ENCODE measurements at places on chromosomes 16 and 17.

- no peak for DNase-seq
These were observed 88.6 kb downstream of the NTN1 start for GRCh38 chr17:9109933-9110332.

DNA sequence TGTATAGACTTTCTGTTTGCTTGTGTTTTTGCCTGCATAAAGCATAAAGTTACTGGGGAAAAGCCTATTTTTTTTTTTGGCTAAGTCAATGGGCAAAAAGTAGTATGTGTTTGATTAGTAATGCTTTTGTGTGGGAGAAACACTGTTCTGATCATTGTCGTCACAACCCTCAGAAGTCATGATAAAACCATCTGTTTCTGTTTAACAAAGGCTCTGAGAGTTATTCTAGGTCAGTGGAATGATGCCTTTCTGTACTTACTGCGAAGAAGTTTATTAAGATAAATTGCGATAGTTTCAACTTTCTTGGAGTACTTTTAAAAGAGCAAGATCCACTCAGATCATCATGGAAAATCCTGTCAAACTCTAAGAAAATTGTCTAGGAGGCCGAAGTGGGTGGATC, 80.9 kb downstream of the PRKCA start:
- no peak for DNase-seq

GRCh38 chr16:49019081-49019633, 262.5 kb downstream of the CBLN1 start:
- DNase-seq, result no peak

DNA sequence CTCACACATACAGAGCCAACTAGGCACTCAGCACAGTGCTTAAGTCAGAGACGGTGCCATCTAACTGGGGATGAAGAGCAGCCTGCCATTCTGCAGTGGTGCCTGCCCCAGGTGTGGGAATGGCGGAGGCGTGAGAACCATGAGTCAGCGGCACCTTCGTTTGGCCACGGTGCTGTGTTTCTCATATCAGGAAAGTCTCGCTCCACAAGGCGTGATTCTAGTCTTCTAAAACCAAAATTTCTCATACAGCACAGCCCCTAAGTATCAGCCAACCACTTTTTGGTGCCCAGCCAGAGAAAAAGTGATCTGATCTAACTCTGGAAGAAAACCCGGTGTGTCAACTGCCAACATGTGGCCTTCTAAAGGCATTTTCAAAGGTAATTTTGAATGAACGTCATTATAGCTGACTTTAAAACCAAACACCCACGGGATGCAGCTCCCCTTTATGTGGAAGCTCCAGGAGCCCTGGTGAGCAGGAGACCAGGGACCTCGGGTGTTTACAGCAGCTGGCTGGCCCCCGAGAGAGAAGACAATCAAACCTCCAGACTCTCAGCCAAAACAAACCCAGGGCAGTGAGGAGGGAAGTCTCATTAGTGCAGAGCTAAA, 54.6 kb downstream of the ABCC12 start:
- DNase-seq, result no peak

GRCh38 chr17:17440010-17440843, 36.6 kb upstream of the MED9 start:
- DNase-seq, result peak; percentile 19

- no peak for DNase-seq
These were observed 13.0 kb downstream of the KATNB1 start for GRCh38 chr16:57748596-57748995.

- no peak for DNase-seq
These were observed 3.3 kb downstream of the MAP2K6 start for GRCh38 chr17:69417545-69418483.

- no peak for DNase-seq
These were observed 14.7 kb upstream of the ZG16 start for GRCh38 chr16:29763326-29763725.

GRCh38 chr17:49964303-49964768, 4.7 kb upstream of the DLX4 start:
- DNase-seq, result no peak

GRCh38 chr17:68248891-68249290, 1.0 kb downstream of the AMZ2 start:
- no peak for DNase-seq

DNA sequence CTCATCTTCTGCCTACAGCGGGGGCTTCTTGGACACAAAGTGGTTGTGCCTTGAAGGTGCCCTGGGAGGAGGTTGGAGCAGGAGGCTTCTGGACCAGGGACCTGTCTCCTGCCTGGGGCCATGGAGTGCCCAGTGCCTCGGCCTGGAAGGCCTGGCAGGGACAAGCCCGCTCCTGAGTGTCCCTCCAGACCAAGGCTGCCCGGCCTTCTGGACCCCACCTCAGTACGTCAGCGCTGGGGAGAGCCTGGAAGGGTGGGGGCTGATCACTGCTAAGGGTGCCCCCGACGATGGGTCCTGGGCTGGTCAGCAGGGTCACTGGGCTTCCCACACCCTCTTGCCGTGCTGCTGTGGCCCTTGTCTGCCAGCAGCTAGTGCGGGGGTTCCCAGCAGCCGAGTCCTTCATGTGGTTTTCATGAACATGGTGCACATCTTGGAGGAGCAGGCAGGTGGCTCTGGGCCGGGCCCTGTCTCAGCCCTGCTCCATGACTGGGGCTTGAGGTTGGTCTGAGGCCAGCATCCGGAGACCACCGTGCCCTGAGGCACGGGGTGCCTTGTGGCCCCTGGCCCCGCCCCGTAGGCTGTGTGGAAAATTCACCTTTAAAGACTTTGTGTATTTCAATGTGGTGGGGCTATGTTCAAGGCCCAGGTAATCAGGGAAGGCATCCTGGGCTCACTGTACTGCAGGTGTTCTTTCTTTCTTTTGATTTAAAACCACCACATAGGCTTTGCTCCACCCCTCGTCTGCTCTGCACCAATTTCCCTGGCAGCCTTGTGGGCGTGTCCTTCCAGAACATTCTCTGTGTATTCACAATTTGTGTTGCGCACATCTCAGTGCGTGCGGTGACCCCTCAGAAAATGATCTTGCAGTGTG, 22.4 kb downstream of the MGRN1 start:
- no peak for DNase-seq

- no peak for DNase-seq
These were observed 819 bp downstream of the SUPT4H1 start for GRCh38 chr17:58351182-58351581.

DNA sequence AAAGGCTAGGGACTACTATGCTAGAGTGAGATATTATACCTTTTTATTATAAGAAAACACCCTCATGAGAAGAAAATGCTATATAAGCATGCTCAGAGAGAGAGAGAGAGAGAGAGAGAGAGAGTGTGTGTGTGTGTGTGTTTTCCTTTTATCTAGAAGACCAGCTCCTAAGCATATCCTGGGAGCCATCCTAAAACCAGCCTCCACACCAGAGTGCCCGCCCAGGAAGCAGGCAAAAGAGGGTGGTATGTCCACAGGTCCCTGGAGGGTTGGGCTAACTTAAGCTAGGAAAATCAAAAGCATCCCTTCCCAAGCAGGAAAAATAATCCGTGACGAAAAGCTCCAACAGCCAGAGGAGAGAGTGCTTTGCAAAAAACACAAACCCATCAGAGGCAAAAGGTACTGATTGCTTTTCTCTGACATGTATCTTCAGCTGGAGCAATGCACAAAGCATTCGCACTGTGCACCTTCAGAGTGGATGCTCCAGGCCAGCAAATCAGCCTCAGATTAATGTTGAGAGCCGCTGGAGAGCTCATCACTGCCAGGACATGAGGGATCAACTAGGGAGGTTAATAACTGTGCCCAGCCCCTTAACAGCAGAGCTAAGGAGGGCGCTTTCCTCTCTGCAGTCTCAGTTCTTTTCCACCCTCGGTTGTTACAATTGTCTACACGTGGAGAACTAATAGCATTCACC, 125.1 kb downstream of the SLC39A11 start:
- no peak for DNase-seq

DNA sequence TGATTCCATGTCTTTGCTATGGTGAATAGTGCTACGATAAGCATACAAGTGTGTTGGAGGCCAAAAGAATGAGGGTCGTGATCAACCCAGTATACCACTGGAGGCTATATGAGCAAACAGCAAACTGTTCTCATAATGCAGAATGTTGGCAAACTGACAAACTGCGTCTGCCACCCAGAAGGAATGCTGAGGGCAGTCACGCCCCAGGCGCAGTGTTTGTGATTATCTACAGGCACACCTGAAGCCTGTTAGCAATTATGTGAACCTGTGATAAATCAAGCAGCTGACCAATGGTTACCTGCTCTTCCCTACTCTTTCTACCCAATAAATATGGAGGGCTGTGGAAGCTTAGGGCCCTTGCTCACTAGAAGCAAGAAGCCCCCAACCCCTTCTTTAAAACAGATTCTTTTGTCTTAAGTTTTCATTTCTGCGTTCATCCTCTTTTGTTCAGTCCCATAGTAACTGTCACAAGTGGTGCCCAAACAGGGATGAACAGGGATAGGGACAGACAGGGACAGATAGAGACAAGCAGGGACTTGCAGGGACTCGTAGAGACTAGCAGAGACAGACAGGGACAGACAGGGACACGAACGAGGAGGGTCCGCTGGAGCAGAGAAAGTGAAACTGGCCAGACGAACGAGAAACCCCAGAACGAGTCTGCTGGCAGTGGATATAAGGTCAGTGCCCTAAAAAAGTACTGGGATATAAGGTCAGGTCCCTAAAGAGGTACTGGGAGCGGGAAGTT, 25.1 kb downstream of the CD300LG start:
- DNase-seq, result no peak

DNA sequence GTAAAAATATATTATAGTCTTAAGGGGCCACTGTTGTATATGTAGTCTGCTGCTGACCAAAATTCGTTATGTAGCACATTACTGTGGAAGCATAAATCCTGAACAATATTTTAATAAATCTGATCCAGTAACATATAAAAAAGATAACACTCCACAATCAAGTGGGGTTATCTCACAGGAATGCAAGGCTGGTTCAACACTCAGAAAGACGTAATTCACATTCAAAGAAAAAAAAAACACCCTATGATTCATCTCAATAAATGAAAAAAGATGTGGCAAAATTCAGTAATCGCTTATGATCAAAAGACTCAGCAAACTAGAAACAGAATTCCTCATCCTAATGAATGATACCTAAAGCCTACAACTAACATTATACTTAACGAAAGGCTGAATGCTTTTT, 47.8 kb downstream of the CREBBP start:
- DNase-seq, result no peak

DNA sequence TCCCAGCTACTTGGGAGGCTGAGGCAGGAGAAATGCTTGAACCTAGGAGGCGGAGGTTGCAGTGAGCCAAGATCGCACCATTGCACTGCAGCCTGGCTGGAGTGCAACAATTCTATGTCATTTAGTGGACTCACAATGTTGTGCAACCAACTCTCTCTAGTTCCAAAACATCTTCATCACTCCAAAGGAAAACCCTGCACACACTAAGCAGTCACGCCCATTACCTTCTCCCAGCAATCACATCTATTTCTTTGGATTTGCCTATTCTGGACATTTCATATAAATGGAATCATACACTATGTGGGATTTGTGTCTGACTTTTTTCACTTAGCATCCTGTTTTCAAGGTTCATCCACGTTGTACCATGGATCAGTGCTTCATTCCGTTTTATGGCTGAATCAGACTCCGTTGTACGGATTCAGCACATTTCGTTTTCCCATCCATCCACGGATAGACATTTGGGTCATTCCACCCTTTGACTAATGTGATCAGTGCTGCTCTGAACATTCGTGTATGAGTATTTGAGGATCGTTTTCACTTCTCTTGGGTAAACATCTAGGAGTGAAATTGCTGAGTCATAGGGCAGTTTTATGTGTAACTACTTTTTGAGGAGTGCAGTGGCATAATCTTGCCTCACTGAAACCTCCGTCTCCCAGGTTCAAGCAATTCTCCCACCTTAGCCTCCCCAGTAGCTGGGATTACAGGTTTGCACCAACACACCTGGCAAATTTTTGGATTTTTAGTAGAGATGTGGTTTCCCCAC, 45.4 kb upstream of the EMP2 start:
- no peak for DNase-seq

DNA sequence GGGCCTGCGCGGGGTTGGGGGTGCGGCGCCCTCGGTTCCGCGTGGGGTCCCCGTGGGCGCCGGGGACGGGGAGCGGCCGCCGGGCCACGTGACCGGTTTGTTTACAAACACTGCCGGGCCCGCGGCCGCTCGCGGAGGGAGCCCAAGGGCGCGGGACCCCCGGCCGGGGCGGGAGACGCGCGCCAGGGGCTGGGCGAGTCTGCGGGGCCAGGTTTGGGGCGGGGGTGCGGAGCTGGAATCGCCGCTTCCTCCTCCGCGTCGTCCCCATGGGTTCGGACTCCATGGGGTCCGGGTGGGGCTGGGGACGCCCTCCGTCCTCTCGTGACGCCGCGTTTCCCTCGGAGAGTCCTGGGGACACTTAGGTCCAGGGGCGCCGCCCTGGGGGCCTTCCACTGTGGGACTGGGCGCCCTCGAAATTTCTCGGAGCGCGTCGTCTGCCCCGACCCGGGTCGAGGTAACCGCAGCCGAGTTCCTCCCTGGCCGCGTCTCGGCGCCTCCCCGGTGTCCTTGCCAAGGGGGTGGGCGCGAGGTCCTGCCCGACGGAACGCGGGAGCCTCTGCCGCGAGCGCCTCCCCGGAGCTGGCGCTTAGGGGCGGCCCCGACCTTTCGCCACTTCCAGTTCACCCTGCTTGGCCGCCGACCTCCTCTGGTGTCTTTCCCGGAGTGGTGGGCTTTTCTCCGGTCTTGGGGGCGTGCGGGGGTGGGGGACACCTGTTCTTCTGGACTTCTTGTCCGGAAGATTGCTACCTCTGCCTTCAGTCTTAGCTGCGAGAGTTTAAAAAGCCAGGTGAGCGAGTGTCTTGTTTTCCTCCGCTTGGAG, 684 bp downstream of the YPEL2 start:
- DNase-seq, result no peak

GRCh38 chr16:85625053-85625452, 11.9 kb downstream of the GSE1 start:
- no peak for DNase-seq

DNA sequence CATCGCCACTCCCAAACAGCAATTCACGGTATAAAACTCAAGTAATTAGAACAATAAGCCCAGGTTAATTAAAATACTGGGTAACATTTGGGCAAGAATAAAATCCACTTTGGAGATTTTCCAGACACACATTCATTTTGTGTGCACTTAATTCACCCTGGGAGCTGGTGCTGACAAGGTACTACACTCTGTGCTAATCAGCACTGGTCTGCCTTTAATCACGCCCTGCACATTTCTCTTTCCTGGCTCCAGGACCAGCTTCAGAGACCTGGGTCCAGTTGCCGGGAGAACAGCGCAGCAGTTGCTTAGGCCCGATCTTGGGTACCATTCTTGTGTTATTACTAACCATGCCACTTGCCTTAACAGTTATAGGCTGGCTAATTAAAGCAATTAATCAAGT, 23.7 kb upstream of the ASIC2 start:
- no peak for DNase-seq

DNA sequence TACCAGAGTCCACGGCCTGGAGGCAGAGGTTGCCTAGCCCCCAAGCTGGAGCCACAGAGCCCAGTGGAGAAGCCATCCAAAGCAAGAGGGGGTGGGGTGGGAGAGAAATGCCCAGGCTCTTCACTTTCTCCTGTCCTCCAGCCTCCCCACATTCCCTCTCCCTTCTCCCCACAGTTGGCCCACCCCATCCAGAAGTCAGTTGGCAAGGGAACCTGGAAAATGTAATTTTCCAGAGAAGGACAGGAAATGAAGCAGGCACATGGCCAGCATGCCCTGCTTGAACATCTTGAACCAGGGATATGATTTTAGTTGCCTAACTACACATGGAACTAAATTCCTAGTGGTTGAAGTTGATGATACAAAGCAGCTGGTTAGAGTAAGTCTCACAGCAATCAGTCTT, 73.3 kb upstream of the IRX6 start:
- DNase-seq, result no peak

Data from SW 1271 (cell line).